ENCODE measurements at places on chromosomes 5 and 9.

DNA sequence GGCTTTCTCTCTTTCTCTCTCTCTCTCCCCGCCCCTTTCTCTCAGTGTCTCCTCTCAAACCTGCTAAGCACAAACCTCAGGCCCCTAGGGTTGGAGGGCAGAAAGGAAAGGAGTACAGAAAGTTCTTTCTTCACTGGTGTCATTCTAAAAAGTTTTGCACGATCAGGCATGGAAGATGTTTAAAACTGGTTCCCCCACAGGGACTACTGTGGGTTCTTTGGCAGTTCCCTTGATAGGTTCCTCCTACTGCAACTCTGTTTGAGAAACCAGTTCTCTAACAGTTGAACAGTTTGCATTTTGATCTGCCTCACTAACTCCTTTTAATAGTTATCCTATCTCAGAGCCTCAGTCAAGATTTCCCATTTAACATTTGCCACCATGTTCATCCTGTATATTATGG lies 82.9 kb downstream of the CDO1 start:
- no peak for ATAC-seq

DNA sequence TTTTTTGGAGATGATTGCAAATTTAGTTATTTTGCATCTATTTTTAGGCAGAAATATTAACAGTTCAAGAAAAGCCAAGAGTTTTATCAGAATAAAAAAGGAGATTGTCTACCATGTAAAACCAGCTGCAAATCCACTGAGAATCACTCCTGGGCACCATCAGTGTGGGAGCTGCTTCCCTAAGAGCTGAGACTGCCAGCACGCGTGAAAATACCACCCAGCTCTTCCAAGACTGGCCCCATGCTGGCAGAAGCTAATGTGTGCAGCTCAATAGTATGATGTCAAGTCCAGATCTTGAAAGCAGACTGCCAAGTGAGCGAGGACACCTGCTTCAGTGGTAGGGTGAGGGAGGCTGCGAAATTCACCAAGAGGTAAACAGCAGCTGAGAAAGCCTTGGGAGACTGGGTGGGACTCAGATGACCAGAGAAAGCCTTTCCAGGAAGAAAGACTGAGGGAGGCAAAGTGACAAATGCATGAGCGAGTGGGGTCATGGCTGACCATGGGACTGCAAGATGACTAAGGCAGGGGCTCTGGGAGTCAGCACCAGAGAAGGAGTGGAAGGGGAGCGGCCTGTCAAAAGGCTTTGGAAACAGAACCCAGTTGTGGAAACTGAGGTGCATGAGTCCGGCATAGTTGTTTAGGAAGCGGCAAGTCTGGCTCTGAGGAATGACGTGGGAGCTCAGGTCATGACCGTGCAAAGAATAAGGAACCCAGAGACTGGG lies 200.9 kb downstream of the GADD45G start:
- no peak for ATAC-seq

GRCh38 chr5:141567513-141568117 lies 51.2 kb downstream of the DIAPH1 start:
- ATAC-seq: no peak

GRCh38 chr9:69047371-69047770 lies 11.8 kb downstream of the FXN start:
- ATAC-seq: no peak

GRCh38 chr5:22988937-22989336 lies 135.8 kb upstream of the CDH12 start:
- ATAC-seq: no peak

GRCh38 chr5:5178136-5178535 lies 38.0 kb downstream of the ADAMTS16 start:
- no peak for ATAC-seq

DNA sequence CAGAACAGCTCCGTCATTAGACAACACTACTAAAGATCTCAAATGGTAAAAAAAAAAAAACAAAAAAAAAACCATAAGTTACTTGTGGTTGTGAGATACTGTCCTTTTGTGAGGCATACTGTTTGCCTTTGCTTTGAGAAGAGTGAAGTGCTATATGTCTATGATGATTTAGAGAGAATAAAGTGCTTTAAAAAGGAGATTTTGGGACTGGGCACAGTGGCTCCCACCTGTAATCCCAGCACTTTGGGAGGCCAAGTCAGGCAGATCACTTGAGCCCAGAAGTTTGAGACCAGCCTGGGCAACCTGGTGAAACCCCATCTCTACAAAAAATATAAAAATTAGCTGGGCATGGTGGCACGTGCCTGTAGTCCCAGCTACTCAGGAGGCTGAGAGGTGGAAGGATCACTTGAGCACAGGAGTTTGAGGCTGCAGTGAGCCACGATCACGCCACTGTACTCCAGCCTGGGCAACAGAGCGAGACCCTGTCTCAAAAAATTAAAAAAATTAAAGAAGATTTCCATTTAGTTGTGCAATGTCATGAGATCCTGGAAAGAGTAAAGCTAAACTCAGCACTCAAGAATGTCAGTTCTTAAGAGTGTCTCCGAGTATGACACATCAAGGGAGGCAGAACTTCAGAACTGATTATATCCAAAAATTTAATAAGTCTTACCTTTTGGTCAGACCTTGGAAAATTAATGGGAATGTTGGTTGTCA lies 87.3 kb downstream of the PRDM6 start:
- ATAC-seq: no peak

All from motor neuron (in vitro differentiated cells).